Type B pancreatic cell (in vitro differentiated cells): ENCODE measurements at places on chromosomes 5 and 9.

DNA sequence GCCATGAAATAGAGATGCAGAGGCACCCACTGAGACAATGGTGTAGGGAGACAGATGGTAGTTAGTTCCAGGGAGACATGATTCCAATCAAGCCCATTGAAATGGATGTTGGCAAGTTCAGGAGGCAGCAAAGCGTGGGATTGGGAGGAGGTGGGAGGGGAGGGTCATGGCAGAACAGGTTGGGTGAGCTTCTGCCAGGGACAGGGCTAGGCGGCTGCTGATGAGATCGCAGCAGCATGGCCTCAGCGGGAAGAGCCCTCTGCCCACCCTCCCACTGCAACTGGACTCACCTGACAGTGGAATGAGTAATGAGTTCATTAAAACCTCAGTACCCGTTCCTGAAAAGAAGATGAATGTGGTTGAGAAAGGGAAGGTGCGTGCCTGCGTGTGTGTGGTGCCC, 418.2 kb downstream of the CDK5RAP2 start:
- no peak for DNase-seq

DNA sequence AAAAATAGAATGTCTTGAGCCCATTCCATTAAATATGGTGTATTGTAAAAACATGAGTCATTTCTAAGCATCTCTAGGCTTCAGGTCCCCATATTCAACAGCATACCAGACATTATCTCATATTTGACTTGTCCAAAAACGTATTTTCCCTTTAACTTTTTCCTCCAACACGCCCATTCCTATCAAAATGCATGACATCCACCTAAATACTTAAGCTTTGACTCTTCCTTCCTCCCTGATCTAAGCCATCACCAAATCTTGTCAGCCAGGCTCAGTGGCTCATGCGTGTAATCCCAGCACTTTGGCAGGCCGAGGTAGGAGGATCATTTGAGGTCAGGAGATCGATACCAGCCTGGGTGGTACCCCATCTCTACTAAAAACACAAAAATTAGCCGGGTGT, 23.9 kb downstream of the VCP start:
- no peak for DNase-seq

DNA sequence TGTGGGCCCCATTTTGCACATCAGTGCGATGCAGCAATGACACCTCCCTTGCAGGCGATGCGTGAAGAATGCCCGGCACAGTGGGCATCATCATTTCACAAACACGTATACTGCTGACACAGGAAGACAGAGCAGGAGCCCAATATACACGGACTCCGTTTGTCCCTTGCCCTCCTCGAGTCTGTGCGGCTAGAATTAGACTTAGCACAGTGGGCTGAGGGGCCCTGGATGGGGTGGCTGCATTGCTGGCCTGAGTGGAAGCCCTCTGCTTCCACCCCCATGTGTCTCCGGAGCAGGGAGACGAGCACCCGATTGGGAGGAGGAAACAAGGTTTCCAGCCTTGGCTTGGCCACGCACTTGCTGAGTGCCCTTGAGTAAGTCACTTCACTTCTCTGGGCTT, 40.8 kb downstream of the GSN start:
- no peak for DNase-seq

DNA sequence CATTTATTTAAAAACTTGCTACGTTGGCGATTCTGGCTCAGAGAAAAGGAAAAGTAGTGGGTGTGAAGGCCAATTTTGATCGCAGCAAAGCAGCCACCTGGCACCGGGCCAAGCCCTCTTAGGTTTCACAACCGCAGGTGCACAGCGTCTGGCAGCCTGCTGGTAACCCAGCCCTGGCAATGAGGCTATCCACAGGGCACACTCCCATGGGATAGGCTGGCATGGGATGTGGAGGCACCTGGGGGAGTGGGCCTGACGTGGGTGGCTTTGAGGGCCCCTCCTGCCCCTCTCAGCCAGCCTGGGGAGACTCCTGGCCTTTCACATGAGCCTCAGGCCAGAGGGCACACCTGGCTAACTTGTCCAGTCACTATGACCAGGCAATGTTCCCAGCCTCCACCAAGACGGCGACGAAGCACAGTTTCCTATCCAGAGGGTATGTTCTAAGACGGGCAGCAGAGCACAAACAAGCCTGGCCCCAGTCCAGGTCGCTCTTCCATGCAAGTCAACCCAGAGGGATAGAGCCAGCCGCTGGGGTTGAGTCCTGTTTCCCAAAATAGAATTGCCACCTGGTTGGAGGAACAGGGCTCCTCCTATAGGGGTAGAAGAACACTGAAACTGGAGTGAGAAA, 19.0 kb downstream of the CMBL start:
- no peak for DNase-seq

DNA sequence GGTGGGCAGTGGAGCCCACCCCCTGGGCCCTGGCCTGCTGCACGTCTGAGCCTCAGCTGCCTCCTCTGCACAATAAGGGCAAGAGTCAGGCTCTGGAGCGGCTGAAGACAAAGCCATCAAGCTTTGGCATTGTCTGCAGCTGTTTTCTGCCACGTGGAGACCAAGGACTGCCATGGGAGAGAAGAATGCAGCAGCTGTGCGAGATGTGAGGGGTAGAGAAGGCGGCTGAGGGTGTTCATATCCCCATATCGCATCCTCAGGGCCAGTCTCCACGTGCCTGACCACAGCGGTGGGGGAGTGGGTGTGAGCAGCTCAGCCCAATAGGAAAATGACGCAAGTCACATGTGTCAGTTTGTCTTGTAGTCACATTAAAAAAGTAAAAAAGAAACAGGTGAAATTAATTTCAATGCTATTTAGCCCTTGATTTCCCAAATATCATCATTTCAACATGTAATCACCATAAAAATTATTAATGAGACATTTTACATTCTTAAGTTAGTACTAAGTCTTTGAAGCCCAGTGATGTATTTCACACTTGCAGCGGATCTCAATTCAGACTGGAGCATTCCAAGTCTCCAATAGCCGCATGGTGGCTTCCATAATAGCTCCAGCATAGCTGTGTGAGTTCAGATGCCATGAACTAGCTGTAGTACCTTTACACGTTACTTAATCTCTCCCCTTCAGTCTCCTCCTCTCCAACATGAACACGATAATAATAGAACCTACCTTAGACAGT, 6.6 kb downstream of the C1QTNF2 start:
- no peak for DNase-seq
